Activated naive CD4-positive, alpha-beta T cell treated with anti-CD3 and anti-CD28 coated beads, Interleukin-2, amount 10 ng/mL, durations not matched to agents 7 days and 5 days (primary cell): ENCODE measurements at places on chromosomes 13 and 19.

DNA sequence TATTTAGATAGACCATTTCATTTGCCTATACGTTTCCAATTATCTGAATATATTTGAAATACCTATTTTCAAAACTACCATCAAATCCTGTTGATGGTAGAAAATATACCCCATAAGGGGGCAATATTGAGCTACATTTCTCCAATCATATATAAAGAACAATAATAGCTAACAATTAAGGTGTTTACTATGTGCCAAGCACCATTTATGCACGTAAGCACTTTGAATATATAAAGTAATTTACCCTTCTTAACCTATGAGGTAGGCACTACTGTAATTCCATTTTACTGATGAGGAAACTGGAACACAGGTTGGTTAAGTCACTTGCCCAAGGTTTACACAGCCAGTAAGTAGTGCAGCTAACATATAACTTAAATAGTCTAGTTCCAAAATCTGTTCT lies 79.2 kb downstream of the UBL3 start:
- no peak for DNase-seq

- DNase-seq = no peak
These were observed 6.7 kb downstream of the COL4A1 start for GRCh38 chr13:110300090-110300815.

DNA sequence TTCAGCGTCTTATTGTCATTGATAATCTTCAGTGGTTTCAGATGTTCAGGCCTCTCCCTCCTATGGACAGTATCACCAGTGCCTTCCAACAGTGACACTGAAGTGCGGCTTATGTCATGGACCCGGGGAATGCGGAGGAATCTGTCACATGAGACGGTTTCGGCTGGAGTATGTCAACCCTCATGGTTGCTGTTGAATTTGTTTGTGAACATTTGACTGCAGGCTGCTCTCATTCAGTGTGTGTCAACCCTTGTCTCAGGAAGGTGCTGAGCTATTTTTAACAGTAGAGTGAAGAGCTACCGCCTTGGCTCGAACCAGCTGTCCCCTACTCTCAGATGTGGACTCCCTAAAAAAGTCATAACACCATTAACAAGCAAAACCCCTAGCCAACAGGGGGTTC lies 138.8 kb upstream of the RNF113B start:
- no peak for DNase-seq

DNA sequence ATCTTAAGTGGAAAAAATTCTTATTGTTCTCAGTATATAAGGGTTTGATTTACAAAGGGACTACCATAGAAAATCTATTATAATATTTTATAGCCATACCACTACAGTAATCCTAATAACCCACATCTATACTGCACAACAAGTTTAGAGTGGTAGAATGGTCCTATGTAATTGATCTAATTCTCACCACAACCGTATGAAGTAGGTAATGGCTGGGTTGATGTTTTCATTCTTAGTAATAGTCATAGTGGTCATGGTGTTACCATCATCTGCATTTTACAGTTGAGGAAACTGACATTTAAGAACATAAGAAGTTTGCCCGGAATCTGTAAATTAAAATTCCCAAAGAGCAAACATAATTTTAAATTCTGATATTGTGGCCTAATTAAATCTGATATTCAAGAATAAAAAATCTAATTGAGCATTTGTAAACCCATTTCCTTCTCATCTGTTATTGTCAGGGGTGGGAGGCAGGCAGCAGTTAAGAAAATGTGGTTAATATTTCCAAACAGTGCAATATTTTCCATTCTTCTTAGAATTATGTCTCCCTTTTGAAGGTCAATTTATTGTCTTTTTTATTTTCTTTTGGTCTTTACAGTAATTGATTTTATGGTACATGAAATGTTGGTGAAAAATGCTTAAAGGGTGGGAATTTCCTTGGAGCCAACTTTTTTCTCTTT lies 65.6 kb downstream of the DHRS12 start:
- no peak for DNase-seq
